ENCODE measurements at places on chromosomes 16 and 17. TPM values are rescaled to one million over a fixed set of nuclear protein-coding genes. Genes with fewer than 3 reads are reported as not detected.

CES4A gene
- total RNA-seq, result 31.7 TPM

GRCh38 chr17:16477666-16478065 is 14.3 kb downstream of the LRRC75A start:
- no peak overlapping the region for H3K27ac ChIP-seq
- H3K4me3 ChIP-seq, result no peak overlapping the region
- H3K4me1 ChIP-seq, result no peaks in the 10 kb centered on the region
- DNase-seq, result no peak
- no peaks in the 10 kb centered on the region for H3K36me3 ChIP-seq

GRCh38 chr16:4085405-4085970 is 30.8 kb downstream of the ADCY9 start:
- H3K36me3 ChIP-seq, result no peaks in the 10 kb centered on the region
- no peak overlapping the region for H3K4me3 ChIP-seq
- peaks cover 19% of the 10 kb centered on the region for H3K4me1 ChIP-seq
- no peak overlapping the region for H3K27ac ChIP-seq
- H3K27me3 ChIP-seq, result no peaks in the 10 kb centered on the region

GRCh38 chr17:47987240-47987835 is 16.4 kb downstream of the CDK5RAP3 start:
- no peaks in the 10 kb centered on the region for H3K27me3 ChIP-seq
- H3K27ac ChIP-seq, result peak overlapping the region; percentile 66
- peaks cover 2% of the 10 kb centered on the region for H3K4me1 ChIP-seq
- no peak overlapping the region for H3K4me3 ChIP-seq
- peak; percentile 86 for DNase-seq

GRCh38 chr16:53773150-53773846 is 69.3 kb downstream of the FTO start:
- H3K4me1 ChIP-seq, result peaks cover 22% of the 10 kb centered on the region
- no peak overlapping the region for H3K27ac ChIP-seq
- H3K36me3 ChIP-seq, result no peaks in the 10 kb centered on the region
- no peaks in the 10 kb centered on the region for H3K27me3 ChIP-seq
- DNase-seq, result no peak

- no peak for DNase-seq
- no peak overlapping the region for H3K27ac ChIP-seq
- no peaks in the 10 kb centered on the region for H3K27me3 ChIP-seq
- H3K36me3 ChIP-seq, result no peaks in the 10 kb centered on the region
Measured at GRCh38 chr16:85436207-85436606, 176.9 kb upstream of the GSE1 start.

TMEM106A gene
- total RNA-seq, result 18.1 TPM

DNA sequence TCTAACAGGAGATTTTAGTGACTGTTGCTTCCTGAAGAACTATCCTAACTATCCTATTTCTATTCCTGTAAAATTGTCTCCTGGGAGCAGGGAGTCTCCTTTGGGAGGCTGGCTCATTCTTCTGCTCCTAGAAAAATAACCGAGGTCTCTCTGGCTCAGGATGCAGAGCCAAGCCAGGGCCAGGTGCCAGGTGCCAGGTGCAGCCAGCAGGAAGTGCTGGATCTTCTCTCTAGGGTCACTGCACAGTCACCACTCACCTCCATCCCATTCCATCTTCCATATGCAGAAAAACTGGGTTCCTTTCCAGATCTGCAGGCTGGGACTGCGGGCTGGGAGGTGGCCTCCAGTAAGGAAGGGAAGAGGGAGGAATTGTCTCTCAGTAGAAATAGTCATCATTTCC is 3.8 kb upstream of the TMC7 start:
- H3K4me3 ChIP-seq, result no peak overlapping the region
- no peaks in the 10 kb centered on the region for H3K4me1 ChIP-seq
- no peak for DNase-seq
- no peaks in the 10 kb centered on the region for H3K27me3 ChIP-seq
- H3K36me3 ChIP-seq, result no peaks in the 10 kb centered on the region

- no peaks in the 10 kb centered on the region for H3K27me3 ChIP-seq
- no peak overlapping the region for H3K27ac ChIP-seq
- H3K36me3 ChIP-seq, result peaks cover 34% of the 10 kb centered on the region
- H3K4me3 ChIP-seq, result no peak overlapping the region
- H3K4me1 ChIP-seq, result no peaks in the 10 kb centered on the region
- no peak for DNase-seq
Measured at GRCh38 chr17:43524945-43525575, 21.1 kb downstream of the ETV4 start.

- no peaks in the 10 kb centered on the region for H3K36me3 ChIP-seq
- no peaks in the 10 kb centered on the region for H3K27me3 ChIP-seq
- no peak overlapping the region for H3K27ac ChIP-seq
- no peak overlapping the region for H3K4me3 ChIP-seq
- no peaks in the 10 kb centered on the region for H3K4me1 ChIP-seq
Measured at GRCh38 chr16:86642087-86642486, 63.7 kb downstream of the FOXL1 start.

MSL1 gene
- 75.4 TPM for total RNA-seq

GRCh38 chr17:36629252-36629847 is 28.0 kb downstream of the MRM1 start:
- no peaks in the 10 kb centered on the region for H3K36me3 ChIP-seq
- H3K4me1 ChIP-seq, result no peaks in the 10 kb centered on the region
- H3K27me3 ChIP-seq, result peaks cover 2% of the 10 kb centered on the region
- H3K27ac ChIP-seq, result no peak overlapping the region

RNU2-1 gene
- 9,871 TPM for total RNA-seq

DNA sequence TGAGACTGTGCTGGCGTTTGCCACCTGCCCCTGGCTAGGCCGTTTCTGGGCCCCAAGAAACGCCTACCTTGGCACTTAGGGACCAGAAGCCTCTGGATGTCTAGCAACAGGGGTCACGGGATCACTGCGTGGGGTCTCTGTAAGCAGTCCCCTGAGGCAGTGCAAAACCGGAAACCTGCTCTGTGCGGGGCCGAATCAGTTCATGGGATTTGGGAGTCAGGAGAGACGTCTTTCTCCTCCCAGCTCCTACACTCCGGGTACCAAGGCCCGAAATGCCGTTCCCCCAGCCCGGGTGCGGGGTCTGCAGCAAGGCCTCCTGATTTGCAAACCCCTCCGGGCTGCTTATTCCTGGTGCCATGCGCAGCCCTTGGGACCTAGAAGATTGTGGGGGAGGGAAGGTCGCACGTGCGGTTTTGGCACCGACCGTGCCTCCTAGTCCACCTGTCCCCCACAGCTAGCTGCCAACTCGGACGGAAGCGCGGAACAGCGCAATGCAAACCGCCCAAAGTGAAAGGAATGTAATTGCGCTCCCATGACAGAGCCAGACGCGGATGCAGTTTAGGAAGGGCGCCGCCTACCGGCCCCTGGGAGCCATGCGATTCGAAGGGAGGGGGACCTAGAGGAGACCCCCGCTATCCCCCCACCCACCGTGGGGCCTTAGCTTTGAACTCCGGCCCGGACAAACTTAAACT is 6.5 kb downstream of the IRX5 start:
- DNase-seq, result peak; percentile 82
- H3K27me3 ChIP-seq, result peaks cover 56% of the 10 kb centered on the region
- H3K36me3 ChIP-seq, result no peaks in the 10 kb centered on the region

- H3K27me3 ChIP-seq, result no peaks in the 10 kb centered on the region
- H3K36me3 ChIP-seq, result no peaks in the 10 kb centered on the region
- H3K4me3 ChIP-seq, result no peak overlapping the region
- peaks cover 9% of the 10 kb centered on the region for H3K4me1 ChIP-seq
- peak; percentile 71 for DNase-seq
Measured at GRCh38 chr16:89922477-89922883, 662 bp upstream of the TUBB3 start.

GRCh38 chr16:19001788-19002187 is 18.1 kb downstream of the TMC7 start:
- no peaks in the 10 kb centered on the region for H3K27me3 ChIP-seq
- no peaks in the 10 kb centered on the region for H3K4me1 ChIP-seq
- H3K36me3 ChIP-seq, result no peaks in the 10 kb centered on the region
- no peak for DNase-seq
- no peak overlapping the region for H3K27ac ChIP-seq

- no peaks in the 10 kb centered on the region for H3K27me3 ChIP-seq
- no peak overlapping the region for H3K27ac ChIP-seq
- no peaks in the 10 kb centered on the region for H3K36me3 ChIP-seq
- DNase-seq, result no peak
- H3K4me1 ChIP-seq, result peaks cover 26% of the 10 kb centered on the region
Measured at GRCh38 chr16:30899794-30900193, 3.4 kb downstream of the CTF1 start.

DNA sequence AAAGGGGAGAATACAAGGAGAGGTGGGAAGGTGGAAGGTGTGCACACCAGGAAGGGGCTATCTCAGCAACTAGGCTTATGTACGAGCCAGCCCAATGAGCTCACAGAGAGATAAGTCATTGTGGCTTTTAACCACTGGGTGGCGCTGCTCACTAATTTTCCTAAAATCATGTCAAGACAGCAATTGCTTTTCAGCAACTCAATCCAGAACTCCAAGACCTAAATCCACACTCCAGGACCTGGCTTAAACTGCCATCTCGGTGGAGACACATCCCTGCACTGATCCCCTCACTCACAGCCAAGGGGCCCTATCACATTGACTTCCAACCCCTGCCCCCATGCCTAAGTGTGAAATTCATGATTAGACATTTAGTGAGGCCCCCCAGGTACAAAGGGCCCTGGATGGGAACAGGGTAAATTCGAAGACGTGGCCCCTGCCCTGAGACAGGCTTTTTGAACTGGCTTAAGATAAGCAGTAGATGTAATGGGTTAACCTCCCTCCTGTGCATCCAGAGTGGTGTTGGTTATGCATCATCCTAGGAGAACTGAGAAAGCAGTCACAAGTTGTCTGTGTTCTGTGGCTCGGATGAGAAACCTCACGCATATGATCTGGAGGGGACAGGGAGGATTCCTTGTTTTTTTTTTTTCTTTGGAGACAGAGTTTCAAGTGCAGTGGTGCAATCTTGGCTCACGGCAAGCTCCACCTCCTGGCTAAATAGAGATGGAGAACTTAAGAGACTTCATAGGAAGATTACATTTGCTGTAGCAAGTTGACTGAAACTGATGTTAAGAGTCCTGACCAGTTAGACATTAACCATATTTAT is 11.5 kb downstream of the CCL16 start:
- no peak overlapping the region for H3K27ac ChIP-seq
- H3K4me3 ChIP-seq, result no peak overlapping the region

CARD14 gene
- total RNA-seq, result 1.7 TPM

- no peaks in the 10 kb centered on the region for H3K27me3 ChIP-seq
- H3K4me3 ChIP-seq, result no peak overlapping the region
- no peaks in the 10 kb centered on the region for H3K36me3 ChIP-seq
Measured at GRCh38 chr17:38469875-38470274, 41.6 kb downstream of the ARHGAP23 start.

- H3K4me1 ChIP-seq, result peaks cover 4% of the 10 kb centered on the region
- H3K27ac ChIP-seq, result no peak overlapping the region
- no peak overlapping the region for H3K4me3 ChIP-seq
- DNase-seq, result peak; percentile 30
- peaks cover 54% of the 10 kb centered on the region for H3K36me3 ChIP-seq
Measured at GRCh38 chr16:70253291-70254106, 1.8 kb upstream of the EXOSC6 start.

GRCh38 chr17:49990921-49991320 is 4.1 kb downstream of the DLX3 start:
- DNase-seq, result no peak
- H3K4me3 ChIP-seq, result no peak overlapping the region
- H3K27ac ChIP-seq, result no peak overlapping the region
- peaks cover under 1% of the 10 kb centered on the region for H3K4me1 ChIP-seq
- H3K27me3 ChIP-seq, result peaks cover 32% of the 10 kb centered on the region

DNA sequence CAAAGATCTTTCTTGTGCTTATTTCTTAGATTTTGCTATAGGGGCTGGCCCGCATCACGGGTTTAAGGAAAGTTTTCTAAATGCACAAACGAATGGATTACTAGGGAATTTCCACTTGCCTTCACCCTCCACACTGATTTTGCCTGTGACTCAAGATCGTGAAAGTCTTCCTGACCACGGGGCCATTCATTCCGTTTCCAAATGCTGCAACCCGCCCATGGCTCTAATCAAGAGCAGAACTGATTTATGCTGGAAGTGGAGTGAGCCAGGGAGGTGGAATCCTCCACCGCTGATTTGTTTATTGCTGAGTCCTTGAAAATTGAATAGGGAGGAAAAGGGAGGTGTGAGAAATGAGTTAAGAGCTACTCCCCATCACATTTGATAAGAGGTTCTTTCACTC is 52.4 kb downstream of the CA10 start:
- H3K4me3 ChIP-seq, result no peak overlapping the region
- no peaks in the 10 kb centered on the region for H3K27me3 ChIP-seq
- no peaks in the 10 kb centered on the region for H3K4me1 ChIP-seq
- H3K27ac ChIP-seq, result no peak overlapping the region
- no peak for DNase-seq
- no peaks in the 10 kb centered on the region for H3K36me3 ChIP-seq

- no peaks in the 10 kb centered on the region for H3K4me1 ChIP-seq
- no peaks in the 10 kb centered on the region for H3K27me3 ChIP-seq
- no peak overlapping the region for H3K4me3 ChIP-seq
- H3K36me3 ChIP-seq, result peaks cover 19% of the 10 kb centered on the region
Measured at GRCh38 chr17:78197147-78197832, 10.1 kb downstream of the AFMID start.

DNA sequence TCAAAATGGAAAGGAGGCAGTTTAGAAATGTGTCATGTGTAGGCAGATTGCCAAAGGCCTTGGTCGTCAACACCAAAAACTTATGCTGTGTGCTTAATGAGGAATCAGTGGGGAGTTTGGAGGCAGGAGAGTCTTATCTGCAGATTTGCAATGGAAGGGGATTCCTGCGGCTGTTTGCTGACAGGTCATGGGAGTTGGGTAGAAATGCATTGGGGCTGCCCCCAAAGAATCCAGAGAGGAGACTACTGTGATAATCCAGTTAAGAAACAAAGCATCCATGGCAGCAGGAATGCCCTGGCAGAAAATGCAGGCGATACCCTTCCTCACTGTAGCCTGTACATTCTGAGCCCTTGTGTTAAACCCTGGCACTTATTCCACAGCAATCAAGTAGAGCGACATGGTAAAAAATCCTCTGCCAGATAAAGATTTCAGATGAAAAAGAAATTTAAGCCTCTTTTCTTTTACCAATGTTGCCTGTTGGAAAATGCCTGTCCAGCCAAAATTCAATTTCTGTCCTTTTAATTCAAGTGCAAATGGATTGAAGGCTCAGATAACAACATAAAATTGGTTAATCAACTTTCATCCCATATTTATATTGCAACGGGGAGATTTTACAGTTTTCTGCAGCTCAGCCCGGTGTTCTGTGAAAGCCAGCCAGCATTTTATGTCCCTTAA is 491.0 kb upstream of the CDH5 start:
- no peak overlapping the region for H3K27ac ChIP-seq
- no peaks in the 10 kb centered on the region for H3K36me3 ChIP-seq
- no peak for DNase-seq
- H3K4me3 ChIP-seq, result no peak overlapping the region

- no peaks in the 10 kb centered on the region for H3K36me3 ChIP-seq
- H3K27ac ChIP-seq, result no peak overlapping the region
- H3K4me1 ChIP-seq, result no peaks in the 10 kb centered on the region
- H3K27me3 ChIP-seq, result no peaks in the 10 kb centered on the region
- no peak for DNase-seq
- no peak overlapping the region for H3K4me3 ChIP-seq
Measured at GRCh38 chr17:21460358-21460757, 84.2 kb downstream of the KCNJ12 start.
